ENCODE measurements at places on chromosomes 3 and 15. TPM values are rescaled to one million over a fixed set of nuclear protein-coding genes. Genes with fewer than 3 reads are reported as not detected.

GRCh38 chr3:54355800-54356199, 233.4 kb downstream of the CACNA2D3 start:
- DNase-seq: no peak

DNA sequence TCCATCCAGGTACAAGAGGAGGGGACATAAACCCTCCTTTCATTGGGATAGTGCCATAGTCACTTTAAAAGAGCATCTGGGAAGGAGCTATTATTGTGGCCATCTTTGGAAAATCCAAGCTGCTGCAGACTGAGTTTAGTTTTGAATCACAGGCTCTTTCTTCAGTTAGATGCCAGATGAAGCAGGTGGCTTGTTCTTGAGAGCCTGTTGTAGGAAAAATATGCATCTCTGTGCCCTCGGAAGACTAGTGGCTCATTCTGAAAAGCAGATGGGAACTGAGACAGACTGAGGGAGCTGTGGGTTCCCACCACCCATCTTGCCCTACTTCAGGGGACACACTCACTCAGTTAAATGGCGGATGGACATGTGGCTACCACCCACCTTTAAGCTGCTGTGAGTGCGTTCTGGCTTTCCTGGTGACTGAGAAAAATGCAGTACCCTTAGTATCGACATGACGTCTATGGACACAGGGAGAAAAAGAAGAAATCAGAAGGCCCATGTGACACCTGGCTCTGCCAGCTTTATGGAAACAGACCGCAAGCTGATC, 50.2 kb downstream of the RARB start:
- no peak for DNase-seq

DNA sequence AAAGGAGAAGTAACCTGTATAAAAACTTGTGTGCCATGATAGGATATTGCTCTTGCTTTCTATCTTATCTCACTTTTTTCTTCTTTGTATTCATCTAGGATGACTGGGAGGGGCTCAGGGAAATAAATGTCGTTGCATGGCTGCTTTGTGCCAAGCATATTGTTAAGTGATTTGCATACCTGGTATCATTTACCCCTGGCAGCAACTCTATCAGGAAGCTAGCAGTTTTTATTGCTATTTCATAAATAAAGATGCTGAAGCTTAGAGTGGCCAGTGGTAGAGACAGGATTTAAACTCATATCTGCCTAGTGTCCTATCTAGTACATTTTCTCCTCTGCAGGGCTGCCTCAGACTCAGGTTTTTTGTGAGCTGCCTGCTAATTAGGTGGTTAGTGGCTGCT, 253.3 kb downstream of the PTPRG start:
- DNase-seq: no peak

GRCh38 chr15:59420986-59421618, 16.9 kb upstream of the FAM81A start:
- DNase-seq: no peak

DNA sequence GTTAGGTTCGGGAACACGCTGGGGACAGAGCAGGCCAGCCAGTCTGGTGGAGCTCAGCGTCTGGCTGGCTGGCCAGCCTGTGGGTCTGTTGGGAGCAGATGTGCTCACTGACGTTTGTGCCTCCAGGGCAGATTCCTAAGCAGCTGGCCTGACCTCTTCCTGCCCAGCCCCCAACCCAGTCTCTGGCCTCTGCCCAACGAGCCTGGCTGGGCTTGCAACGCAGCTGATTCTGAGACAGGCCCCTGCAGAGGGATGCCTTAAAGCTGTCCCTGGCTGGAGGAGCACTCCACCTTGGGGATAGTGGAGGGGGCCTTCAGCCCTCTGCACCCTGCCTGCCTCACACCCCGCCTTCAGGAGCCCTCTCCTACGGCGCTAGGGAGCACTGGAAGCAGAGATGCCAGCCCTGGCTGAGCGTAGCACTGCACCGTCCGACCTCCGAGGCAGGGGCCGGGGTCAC, 46.0 kb downstream of the KLF13 start:
- no peak for DNase-seq

- DNase-seq: no peak
These were observed 43.0 kb upstream of the UTS2B start for GRCh38 chr3:191373327-191373726.

DNA sequence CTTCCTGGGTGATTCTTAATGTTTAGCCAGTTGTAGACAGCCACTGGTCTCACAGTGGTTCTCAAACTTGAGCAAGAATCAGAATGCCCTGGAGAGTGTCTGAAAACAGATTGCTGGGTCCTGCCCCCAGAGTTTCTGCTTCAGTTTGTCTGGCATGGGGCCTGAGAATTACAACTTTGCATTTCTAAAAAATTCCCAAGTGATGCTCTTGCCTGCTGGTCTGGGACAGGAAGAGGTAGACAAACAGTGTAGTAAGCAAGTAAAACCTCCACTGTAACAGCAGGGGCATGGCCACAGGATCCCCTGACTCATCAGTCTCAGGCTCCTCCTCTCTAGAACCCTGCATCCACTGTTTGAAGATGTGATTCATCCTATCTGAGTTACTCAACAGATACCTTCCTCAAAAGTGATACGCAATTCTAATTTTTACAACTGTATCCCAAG, 36.5 kb downstream of the DZIP1L start:
- DNase-seq: no peak

DNA sequence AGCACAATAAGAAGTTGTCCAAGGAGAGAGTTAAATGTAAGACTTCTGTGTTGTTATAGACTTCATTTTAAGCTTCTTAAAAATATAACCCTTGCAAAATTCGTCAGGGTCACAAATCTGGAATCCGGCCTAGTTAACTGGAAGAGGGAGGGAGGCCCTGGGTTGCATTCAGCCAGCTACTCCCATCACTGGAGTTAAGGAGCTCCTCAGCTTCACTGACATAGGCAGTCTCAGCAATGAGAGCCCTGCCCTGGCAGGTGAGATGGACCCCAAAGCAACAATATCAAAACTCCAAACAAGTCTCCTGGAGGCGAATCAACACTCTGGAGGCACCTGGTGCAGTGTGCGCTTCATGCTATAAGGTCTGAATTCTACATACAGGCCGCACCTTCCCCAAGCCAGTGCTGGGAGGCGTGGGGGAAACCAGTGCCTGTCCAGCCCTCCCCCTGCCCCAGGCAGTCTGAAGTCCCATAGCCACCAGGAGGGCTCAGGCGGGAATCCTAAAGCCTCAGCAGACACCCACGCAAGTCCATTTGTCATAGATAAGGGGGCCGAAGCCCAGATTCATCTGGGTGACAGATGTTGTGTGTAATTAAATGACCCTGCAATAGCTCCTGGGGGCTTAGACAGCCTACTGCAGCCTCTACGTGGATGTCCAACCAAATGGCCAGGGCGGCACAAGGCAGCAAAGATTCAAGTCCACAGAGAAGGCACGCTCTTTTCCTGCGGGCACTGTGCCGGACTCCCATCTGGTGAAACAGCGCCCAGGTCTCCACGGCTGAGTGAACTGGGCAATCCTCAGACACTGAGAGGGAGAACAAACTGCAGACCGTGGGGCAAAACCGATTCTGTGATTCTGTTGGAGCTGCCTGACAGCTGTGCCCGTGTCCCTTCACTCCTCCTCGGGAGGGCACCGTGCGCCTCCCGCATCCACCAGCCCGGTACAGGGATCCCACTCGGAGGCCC, 64.9 kb downstream of the ATP10A start:
- no peak for DNase-seq

- no peak for DNase-seq
These were observed 126.8 kb downstream of the BDH1 start for GRCh38 chr3:197428952-197429351.

DNA sequence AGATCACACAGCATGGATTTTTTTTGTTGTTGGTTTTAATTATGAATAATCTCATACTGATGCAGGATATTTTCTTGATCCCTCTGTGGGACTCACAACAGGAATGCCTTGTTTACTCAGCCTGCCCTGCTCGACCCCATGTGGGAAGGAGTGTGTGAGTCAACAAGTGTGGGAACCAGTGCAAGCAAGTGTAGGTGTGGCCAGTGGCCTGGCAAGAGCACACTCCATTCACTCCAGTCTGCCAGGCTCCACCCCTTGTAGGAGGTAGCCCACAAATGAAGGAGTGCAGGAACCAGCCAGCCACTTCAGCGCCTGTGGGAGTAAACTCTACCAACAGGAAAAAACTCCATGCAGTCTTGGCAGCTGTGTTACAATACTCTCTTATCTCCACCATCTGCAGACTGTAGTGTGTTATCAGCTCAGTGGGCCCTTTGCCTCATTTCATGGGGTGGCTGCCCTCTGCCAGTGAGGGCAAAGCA, 393.6 kb downstream of the OTOL1 start:
- no peak for DNase-seq

- no peak for DNase-seq
These were observed 47.0 kb upstream of the RARB start for GRCh38 chr3:25381083-25381482.

DNA sequence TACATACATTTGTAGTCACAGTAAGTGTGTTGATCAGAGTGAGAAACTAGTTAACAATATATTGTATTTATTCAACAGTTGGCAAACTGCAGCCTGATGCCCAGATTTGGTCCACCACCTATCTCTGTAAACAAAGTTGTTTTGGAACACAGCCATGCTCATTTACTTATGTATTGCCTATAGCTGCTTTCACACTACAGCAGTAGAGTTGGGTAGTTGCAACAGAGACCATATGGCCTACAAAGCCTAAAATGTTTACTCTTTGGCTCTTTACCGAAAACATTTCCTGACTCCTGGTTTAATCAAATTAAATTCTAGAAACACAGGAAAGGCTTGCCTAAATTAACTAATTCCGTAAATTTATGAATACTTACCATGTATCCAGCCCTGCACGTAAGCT, 39.4 kb downstream of the CMC1 start:
- no peak for DNase-seq

- no peak for DNase-seq
These were observed 608.2 kb upstream of the CCDC54 start for GRCh38 chr3:106768941-106769480.

- DNase-seq: no peak
These were observed 98.0 kb downstream of the USP13 start for GRCh38 chr3:179750720-179751328.

DNA sequence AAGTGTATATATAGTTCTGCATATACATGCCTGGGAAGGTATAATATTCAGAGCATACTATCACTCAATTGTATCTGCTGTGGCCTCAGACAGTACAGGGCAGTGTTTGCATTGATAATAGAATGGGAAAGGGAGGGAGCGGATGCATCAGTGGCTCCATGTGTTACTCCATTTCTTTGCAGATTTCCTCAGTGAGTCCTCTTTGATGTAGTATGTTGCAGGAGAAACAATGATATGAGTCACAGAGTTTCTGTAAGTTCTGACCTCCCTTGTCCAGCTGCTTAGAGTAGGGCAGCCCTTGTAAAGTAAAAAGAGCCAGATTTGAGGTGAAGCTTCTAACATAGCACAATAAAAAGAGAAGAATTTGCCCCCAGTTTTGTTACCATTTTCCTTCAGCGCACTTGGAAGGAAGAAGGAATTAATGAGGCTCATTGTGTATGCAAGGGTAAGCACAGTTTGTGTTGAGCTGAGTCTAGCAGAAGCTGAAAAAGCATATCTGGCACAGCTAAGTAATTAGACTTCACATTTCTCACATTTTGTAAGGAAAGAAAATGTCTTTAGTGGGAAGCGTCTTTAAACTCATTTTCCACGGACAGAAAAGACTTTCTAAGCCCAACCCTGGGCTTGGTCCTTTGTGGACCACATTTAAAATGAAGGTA, 555.8 kb upstream of the IL12A start:
- DNase-seq: no peak

- DNase-seq: no peak
These were observed 58.8 kb downstream of the TRAK1 start for GRCh38 chr3:42149975-42150374.

DNA sequence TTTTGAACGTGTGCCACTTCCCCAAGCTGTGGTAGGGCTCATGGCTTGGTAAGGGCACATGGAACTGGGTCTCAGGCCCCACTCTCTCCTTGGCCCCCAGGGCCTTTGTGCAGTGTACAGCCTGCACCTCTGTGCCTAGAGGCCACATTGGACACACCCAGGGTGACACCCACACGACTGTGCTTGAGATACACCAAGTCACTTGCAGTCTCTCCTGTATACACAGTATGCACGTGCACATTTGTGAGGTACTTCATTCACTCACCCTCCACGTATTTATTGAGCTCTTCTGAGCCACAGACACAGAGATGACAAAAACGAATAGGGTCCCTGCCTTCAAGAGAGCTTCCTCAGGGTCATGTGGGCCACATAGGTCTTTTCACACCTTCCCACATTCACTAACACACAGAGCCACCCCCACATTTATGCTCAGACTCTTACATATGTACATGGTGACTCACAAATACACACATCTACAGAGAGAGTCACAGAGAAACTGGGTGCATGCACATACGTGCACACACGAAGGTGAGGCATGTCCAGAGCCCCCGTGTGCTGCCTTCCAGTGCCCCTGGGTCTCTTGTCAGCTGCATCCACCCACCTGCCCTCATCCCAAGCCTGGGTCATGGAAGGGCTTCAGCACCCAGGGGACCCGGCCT, 9.8 kb upstream of the TMEM115 start:
- DNase-seq: no peak

DNA sequence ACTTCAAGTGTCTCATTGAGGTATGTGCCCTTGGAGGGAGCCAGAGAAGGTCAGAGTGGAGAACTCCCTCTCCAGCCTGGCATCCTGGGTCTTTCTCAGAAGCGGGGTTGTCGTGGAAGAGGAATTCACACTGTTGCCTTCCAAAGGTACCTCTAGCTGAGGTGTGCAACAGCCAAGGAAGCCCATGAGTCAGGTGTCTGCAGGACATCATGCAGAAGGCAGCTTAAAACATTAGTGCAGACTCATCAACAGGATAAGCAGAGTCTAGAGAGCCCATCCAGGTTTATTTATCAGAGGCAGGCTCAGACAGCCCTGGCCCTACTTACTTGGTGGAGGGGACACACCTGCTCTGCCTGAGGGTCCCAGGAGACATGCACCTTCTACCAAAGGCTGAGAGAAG, 95.6 kb upstream of the TPM1 start:
- DNase-seq: no peak

Gene TMEM87A
- total RNA-seq: 53.7 TPM

Gene HHATL
- not detected for total RNA-seq

Gene SI
- total RNA-seq: not detected

Gene GOLGA6L4
- 4.6 TPM for total RNA-seq

Gene AMT
- total RNA-seq: 8.4 TPM

Measured in naive thymus-derived CD4-positive, alpha-beta T cell (primary cell).